ENCODE measurements at places on chromosomes 4 and X. TPM values are rescaled to one million over a fixed set of nuclear protein-coding genes. Genes with fewer than 3 reads are reported as not detected.

Gene ODAM
- not detected for total RNA-seq

Gene CYLC1
- total RNA-seq = not detected

Gene ADAM29
- not detected for total RNA-seq

Gene MAGEB17
- total RNA-seq = not detected

Gene TEX13C
- not detected for total RNA-seq

Gene WDFY3
- total RNA-seq = 145 TPM

Gene TCEAL2
- total RNA-seq = not detected

Gene PHKA1
- 11.4 TPM for total RNA-seq

Gene CORIN
- 0.28 TPM for total RNA-seq

Gene SOWAHB
- total RNA-seq = under 0.01 TPM

Gene MBNL3
- 2.2 TPM for total RNA-seq

Gene MYOZ2
- total RNA-seq = not detected

Gene NPY2R
- not detected for total RNA-seq

Gene SNX25
- total RNA-seq = 61.8 TPM

Gene PDGFRA
- total RNA-seq = 1.5 TPM

Gene OPRPN
- total RNA-seq = not detected

Gene MAP7D2
- 0.17 TPM for total RNA-seq

Gene SLC9B1
- total RNA-seq = not detected

Measured in dermis blood vessel endothelial cell (primary cell).